HTR-8/SVneo (cell line): ENCODE measurements at places on chromosomes 6 and 20.
A peak's percentile ranks its signal among the peaks of the same experiment; 100 is the strongest.

GRCh38 chr6:5083307-5083583 lies 1.9 kb upstream of the PPP1R3G start:
- DNase-seq: no peak

GRCh38 chr6:14035874-14036273 lies 81.7 kb upstream of the CD83 start:
- DNase-seq: no peak

- no peak for DNase-seq
Measured at GRCh38 chr6:158627940-158628211, 16.7 kb downstream of the DYNLT1 start.

GRCh38 chr6:3607171-3607570 lies 144.3 kb downstream of the PXDC1 start:
- DNase-seq: no peak

- no peak for DNase-seq
Measured at GRCh38 chr20:19460386-19460785, 247.9 kb downstream of the SLC24A3 start.

DNA sequence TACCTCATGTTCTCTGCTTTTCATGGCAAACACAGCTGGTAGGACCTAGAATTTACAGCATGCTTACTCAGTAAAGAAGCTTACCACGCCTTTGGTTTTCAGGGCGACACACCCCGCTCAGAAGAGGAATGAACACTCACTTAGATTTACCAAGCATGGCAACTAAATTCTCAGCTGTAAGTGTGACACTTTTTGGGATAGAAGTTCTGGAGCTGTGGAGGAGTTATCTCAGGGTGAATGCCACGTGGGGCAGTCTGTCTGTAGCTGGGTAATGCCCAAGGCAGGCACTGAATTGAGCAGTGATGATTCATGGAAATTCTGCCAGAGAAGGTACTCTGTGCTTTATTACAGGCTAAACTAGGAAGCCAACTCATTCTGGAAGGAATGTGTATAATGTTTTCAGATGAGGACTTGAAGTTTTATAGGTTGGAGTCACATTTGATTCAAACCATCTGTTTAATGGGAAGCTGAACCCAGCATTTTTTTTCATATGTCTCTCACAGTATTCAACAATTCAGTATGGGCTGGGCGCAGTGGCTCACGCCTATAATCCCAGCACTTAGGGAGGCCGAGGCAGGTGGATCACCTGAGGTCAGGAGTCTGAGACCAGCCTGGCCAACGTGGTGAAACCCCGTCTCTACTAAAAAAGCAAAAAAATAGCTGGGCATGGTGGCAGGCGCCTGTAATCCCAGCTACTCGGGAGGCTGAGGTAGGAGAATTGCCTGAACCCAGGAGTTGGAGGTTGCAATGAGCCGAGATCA lies 3.5 kb upstream of the PRIM2 start:
- DNase-seq: peak; percentile 86

DNA sequence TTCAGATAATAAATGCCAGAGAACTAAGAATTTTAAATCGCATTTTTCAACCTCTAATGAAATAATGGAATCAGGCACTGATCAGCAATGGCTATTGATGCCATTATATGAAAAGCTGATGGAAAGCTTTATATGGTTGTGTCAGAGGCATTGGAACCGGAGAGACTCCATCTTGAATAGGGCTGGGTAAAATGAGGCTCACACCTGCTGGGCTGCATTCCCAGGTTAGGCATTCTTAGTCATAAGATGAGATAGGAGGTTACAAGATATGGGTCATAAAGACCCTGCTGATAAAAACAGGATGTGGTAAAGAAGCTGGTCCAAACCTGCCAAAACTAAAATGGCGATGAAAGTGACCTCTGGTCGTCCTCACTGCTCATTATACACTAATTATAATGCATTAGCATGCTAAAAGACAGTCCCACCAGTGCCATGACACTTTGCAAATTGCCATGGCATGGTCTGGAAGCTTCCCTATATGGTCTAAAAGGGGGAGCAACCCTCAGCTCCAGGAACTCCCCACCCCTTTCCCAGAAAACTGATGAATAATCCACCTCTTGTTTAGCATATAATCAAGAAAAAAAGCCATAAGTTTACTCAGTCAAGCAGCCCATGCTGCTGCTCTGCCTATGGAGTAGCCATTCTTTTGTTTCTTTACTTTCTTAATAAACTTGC lies 40.2 kb upstream of the CD83 start:
- no peak for DNase-seq

DNA sequence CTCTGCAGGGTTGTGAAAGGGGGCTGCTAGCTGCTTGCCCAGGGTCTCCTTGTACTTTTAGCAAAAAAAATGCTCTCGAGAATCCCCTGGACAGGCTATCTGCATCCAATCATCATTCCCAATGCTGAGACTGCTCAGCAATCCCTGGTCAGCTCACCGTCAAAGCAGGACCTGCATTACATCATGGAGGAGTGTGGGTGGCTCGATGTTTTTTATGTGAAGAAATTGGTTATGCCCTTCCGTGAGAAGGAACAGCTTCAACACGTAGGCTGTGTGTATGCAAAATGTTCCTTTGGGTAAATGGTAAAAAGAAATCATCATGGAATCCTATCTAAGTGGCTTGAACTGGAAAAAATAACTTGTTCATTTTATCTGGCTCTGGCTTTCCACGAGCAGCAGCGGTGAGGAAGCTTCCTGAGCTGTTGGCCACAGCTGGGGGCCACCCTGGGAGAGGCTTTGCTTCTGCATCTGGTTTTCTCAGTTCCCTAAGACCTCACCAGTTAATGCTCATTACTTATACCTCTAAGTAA lies 111.4 kb downstream of the FYN start:
- no peak for DNase-seq

DNA sequence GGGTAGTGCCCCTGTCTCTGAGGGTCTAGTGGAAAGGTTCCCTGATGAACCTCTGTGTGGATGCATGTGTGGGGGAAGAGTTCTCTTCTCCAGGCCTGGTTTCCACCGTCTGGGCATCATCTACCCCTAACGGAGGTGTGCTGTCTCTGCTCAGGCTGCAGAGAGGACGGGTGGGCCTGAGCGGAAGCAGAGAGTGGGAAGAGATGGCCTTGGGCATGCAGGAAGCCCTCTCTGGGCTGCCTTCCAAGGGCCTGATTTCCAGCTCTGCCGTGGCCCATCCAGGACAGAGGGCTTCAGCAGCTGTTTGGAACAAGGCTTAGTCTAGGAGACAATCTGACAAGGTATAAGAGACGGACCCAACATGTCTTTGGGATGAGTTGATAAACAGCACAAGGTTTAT lies 220.1 kb upstream of the DTNBP1 start:
- no peak for DNase-seq

DNA sequence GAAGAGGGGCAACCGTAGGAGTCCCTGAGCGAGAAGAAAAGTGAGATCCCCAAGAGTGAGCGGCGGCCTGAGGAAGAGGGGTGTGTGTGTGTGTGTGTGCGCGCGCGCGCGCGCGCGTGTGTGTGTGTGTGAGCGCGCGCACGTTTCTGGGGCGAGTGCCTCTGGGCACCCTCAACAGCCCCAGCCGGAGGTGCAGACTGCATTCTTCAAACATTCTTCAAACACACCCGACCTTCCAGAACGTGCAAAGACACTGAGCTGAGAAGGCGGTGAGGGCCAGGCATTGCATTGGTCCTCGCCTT lies 76.2 kb upstream of the FOXP4 start:
- no peak for DNase-seq

- DNase-seq: no peak
Measured at GRCh38 chr20:22829356-22829755, 205.8 kb upstream of the SSTR4 start.

GRCh38 chr6:127477658-127478057 lies 18.5 kb upstream of the KIAA0408 start:
- DNase-seq: no peak

DNA sequence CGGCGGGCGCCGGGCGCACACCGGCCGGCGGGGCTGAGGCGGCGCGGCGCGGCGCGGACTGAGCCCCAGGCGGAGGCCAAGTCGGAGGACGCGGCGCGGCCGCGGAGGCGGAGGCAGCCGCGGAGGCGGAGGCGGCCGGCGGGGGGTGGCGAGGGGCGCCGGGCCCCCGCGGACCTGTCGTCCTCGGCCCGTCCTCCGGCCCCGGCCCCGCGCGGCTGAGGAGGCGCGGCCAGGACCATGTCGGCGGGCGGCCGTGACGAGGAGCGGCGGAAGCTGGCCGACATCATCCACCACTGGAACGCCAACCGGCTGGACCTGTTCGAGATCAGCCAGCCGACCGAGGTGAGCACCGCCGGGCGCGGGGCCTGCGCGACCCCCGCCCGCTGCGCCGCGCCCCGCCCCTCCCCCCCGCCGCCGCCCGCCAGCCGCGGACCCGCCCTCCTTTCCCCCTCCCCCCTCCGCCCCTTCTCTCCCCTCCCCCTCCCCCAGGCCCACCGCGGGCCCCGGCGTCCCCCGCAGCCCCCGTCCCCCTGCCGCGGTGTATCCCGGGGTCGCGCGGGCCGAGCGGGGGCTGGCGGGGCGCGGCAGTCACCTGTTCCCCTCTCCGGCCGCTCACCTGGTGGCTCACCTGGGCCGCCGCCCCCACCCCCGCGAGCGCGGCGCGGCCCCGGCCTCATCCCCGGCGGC lies at the start of gene AFDN:
AFDN (plus strand) TSS at position 16 of the 687 bp plus-strand sequence; CDS start at position 238, 222 bp downstream.
- DNase-seq: peak; percentile 18

- no peak for DNase-seq
Measured at GRCh38 chr20:19765266-19765665, 7.2 kb downstream of the RIN2 start.

DNA sequence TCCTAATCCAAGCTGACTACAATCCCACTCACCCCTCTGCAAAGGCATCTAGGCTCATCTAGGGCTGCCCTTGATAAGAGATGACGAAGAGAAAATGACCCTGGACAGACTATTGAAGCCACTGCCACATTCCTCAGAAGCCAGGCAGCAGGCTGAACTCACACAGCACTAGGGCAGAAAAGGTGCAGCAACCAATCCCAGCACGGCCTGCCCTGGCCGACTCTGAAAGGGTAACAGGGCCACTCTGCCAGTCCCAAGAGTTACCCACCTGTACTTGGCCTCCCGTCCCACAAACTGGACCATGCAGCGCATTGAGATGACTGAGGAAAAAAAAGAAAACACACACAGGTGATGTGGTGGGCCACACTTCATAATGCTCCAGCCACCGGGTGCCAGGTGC lies 9.1 kb downstream of the MTCH1 start:
- no peak for DNase-seq

DNA sequence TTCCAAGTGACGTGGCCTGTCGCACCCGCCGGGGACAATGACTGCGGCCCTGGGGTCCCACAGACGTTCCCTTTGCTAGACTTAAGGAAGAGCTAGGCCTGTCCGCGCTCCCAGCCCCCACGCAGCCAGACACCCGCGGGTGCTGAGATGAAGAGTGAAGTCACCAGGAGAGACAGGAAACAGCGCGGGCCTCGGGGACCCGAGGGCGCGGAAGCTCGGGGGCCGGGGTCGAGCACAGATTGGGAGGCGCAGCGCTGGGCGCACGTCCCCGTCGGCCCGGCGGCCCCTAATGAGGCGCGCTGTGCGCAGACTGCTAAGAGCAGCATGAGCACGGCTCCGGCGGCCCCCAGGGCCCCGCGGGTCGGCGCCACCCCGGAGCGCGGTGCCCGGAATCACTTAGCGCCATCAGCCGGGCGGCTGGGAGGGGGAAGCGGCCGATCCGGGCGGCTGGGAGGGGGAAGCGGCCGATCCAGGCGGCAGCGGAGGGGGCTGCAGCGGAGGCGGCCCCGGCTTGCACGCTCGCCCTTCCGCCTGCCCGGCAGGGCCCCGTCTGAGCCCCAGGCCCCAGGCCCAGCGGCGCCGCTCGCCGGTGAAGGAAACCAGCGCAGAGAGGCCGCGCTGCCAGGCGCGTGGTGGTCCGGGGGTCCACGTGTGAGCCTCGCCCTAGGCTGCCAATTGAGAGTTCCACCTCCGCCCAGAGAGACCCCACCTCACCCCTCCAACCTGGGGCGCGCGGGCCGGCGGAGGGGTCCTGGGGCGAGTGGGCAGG lies 8.3 kb upstream of the AVP start:
- DNase-seq: no peak

- DNase-seq: peak; percentile 81
Measured at GRCh38 chr20:58907320-58908137, 55.0 kb downstream of the GNAS start.

GRCh38 chr6:7958464-7958863 lies 47.9 kb upstream of the TXNDC5 start:
- DNase-seq: no peak

DNA sequence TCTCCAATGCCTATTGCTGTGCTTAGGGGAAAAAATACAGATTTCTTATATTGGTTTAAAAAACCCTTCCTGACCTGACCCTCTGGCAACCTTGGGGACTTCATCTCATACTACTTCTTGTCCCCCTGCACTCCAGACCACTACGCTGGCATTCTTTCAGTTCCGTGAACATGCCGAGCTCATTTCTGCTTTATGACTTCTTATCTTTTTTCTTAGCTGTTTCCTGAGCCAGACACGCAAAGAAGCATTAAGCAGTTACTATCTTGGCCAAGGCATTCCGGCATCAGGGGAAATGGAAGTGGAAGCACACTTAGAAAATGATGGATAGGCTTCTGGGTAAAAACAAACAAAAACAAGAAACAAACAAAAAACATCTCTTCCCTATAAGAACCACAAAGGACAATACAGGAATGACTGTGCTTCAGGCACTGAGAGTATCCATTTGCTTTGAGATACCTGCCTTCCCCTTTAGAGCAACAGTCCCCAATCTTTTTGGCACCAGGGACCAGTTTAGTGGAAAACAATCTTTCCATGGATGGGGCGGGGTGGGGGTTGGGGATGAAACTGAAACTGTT lies 4.4 kb upstream of the CCDC28A start:
- no peak for DNase-seq

DNA sequence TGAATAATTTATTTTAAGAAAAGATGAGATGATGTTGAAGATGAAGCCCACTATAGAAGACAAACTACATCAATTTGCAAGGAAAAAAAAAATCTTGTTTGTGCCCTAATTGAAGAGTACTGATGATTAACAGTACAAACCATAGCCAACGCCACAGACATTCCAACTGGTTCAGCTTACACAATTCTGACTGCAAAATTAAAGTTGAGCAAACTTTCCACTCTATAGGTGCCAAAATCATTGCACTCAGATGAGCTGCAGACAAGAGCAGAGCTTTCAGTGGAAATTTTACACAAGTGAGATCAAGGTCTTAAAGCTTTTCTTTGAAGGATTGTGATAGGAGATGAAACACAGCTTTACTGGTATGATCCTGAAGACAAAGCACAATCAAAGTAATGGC lies 85.3 kb downstream of the OGFRL1 start:
- DNase-seq: no peak

DNA sequence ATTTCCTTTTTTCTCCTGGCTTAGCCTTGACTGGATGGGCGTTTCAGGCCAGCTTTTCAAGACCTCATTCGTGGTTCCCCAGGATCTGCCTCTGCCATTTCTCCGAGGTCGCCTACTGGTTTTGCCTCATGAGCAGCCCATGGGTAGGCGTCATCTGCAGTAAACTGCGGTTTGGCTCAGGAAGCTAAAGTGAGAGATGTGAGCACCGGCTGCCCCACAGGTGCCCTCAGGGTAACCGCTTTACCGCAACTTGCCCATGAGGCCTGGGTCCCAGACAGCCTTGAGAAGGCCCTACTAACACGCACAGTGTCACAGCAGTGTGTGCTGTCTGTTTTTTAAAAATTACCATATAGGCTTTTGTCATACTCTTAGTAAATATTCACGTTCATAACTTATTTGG lies 53.4 kb upstream of the TBXT start:
- DNase-seq: no peak

DNA sequence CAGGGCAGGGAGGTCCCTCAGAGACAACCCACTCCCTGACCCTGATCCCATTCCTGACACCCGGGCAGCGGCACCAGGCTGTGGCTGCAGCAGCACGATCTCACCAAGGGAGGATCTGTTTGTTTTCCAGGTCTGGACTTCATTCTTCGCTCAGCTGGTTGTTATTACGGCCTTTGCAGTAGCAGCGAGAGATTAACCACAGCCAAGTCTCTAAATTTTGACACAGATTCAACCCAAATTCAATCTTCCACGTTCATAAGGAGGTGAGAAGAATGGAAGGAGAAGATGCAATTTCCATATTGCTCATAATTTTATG lies 91.1 kb upstream of the THBS2 start:
- no peak for DNase-seq
